ENCODE measurements at places on chromosomes 13 and 19. TPM values are rescaled to one million over a fixed set of nuclear protein-coding genes. Genes with fewer than 3 reads are reported as not detected.

CCDC122 gene
- 2.1 TPM for total RNA-seq

SBSN gene
- not detected for total RNA-seq

TRAPPC2B gene
- total RNA-seq: 25.1 TPM

ADGRE2 gene
- total RNA-seq: under 0.01 TPM

CLIP3 gene
- 1.0 TPM for total RNA-seq

ZNF850 gene
- total RNA-seq: 3.7 TPM

KLK2 gene
- total RNA-seq: not detected

CLEC11A gene
- 11.5 TPM for total RNA-seq

CHERP gene
- 7.3 TPM for total RNA-seq

VSTM1 gene
- total RNA-seq: not detected

CPB2 gene
- not detected for total RNA-seq

ZNF93 gene
- 7.3 TPM for total RNA-seq

AMER2 gene
- total RNA-seq: not detected

FGF22 gene
- total RNA-seq: not detected

MAB21L1 gene
- total RNA-seq: 8.4 TPM

LILRA2 gene
- total RNA-seq: 1.0 TPM

ATP4B gene
- not detected for total RNA-seq

ALOX5AP gene
- total RNA-seq: 6.8 TPM

APOC1 gene
- 5.7 TPM for total RNA-seq

AXL gene
- total RNA-seq: 35.0 TPM

ZNF253 gene
- 7.3 TPM for total RNA-seq

PRSS57 gene
- not detected for total RNA-seq

MPND gene
- 5.7 TPM for total RNA-seq

HOMER3 gene
- 54.8 TPM for total RNA-seq

N4BP2L1 gene
- 7.3 TPM for total RNA-seq

IGFL4 gene
- total RNA-seq: 3.1 TPM

PDE4C gene
- total RNA-seq: 2.1 TPM

MCEMP1 gene
- not detected for total RNA-seq

CYP2A7 gene
- total RNA-seq: not detected

LILRB4 gene
- 0.52 TPM for total RNA-seq

KLHL1 gene
- total RNA-seq: not detected

RGL3 gene
- not detected for total RNA-seq

CGB5 gene
- total RNA-seq: not detected

EMC10 gene
- 29.2 TPM for total RNA-seq

ZNF534 gene
- total RNA-seq: 0.52 TPM

MCF2L gene
- 18.3 TPM for total RNA-seq

ZSWIM9 gene
- total RNA-seq: 1.6 TPM

CLDN10 gene
- total RNA-seq: 13.6 TPM

RASAL3 gene
- 0.52 TPM for total RNA-seq

F2RL3 gene
- 0.52 TPM for total RNA-seq

DPF1 gene
- 1.0 TPM for total RNA-seq

MRPS31 gene
- total RNA-seq: 22.4 TPM

ALG5 gene
- 30.3 TPM for total RNA-seq

DIAPH3 gene
- 3.7 TPM for total RNA-seq

EDNRB gene
- total RNA-seq: 13.0 TPM

TMEM150B gene
- 0.52 TPM for total RNA-seq

FAAP24 gene
- total RNA-seq: 1.0 TPM

DACH1 gene
- total RNA-seq: 6.8 TPM

CEACAM7 gene
- not detected for total RNA-seq

KLF16 gene
- 2.6 TPM for total RNA-seq

MEDAG gene
- total RNA-seq: 11.5 TPM

SNRPD2 gene
- 210 TPM for total RNA-seq

GIPC3 gene
- not detected for total RNA-seq

F10 gene
- total RNA-seq: 33.9 TPM

FUT6 gene
- total RNA-seq: not detected

DCLK1 gene
- 92.9 TPM for total RNA-seq

MAP3K10 gene
- 3.1 TPM for total RNA-seq
